ENCODE measurements at places on chromosomes 6 and 20. TPM values are rescaled to one million over a fixed set of nuclear protein-coding genes. Genes with fewer than 3 reads are reported as not detected.

DNA sequence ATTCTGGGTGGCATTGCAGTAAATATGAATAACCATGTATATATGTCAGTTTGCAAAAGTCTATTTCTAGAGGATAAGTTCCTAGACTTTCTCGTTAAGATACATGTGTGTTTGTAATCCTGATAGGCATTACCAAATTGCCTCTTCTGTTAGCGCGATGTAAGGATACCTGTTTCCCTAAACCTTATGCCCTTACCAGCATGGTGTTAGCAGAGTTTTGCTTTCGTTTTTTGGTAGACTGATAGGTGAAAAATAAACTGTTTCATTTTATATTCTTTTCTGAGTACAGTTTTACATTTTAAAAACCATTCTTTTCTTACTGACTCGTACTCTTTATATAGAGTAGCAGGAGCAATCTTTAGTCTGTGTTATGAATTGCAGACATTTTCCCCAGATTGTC, 32.3 kb downstream of the SNX9 start:
- DNase-seq: no peak

GRCh38 chr6:355373-356208, 36.0 kb upstream of the IRF4 start:
- DNase-seq: no peak

DNA sequence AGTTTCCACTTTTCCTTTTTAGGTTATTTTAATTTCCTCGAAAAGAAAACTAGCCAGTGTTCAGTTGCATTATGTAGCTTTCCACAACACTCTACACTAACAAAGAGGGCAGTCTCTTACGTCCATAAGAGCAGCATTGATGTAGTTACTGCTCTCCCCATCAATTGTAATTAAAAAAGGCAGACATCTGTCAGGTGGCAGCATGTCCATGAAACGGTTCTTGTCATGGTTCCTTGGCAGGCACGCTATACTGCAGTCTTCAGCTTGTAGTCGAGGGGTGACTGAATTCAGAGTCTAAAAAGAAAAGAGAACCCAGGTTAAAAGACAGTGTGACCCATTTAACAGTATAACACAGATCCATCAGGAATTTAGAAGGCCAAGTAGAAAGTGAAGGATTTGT, 80.1 kb upstream of the THEMIS start:
- no peak for DNase-seq

- DNase-seq: peak; percentile 96
These were observed 13.7 kb upstream of the FAM83C start for GRCh38 chr20:35305682-35306556.

- no peak for DNase-seq
These were observed 4.6 kb upstream of the CGA start for GRCh38 chr6:87099472-87099871.

DNA sequence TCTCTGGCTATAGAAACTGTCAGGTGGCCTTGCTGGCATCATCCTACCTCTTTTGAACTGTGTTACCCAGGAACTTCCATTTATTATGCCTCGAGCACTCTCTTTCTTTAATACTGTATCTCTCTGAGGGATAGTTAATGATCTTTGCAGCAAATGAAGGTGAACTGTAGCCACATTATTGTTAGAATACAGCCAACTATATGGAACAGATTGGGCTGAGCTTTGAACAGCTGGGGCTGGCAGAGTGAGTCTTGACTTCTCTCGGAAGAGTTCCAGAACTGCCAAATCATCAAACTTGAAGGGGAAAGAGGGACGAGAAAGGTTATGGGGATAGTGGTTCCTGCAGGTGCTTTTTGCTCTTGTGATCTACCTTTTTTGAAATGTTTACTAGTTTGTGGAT, 237.7 kb downstream of the PRL start:
- DNase-seq: no peak

- DNase-seq: no peak
These were observed 412.7 kb downstream of the GRIK2 start for GRCh38 chr6:101806241-101806640.

- no peak for DNase-seq
These were observed 1285.6 kb upstream of the EYS start for GRCh38 chr6:66992660-66993059.

GRCh38 chr20:35563834-35564233, 22.0 kb downstream of the ERGIC3 start:
- DNase-seq: no peak

GRCh38 chr6:15894973-15895725, 232.3 kb upstream of the DTNBP1 start:
- DNase-seq: no peak

GRCh38 chr20:61619751-61620150, 367.7 kb downstream of the CDH4 start:
- no peak for DNase-seq

DNA sequence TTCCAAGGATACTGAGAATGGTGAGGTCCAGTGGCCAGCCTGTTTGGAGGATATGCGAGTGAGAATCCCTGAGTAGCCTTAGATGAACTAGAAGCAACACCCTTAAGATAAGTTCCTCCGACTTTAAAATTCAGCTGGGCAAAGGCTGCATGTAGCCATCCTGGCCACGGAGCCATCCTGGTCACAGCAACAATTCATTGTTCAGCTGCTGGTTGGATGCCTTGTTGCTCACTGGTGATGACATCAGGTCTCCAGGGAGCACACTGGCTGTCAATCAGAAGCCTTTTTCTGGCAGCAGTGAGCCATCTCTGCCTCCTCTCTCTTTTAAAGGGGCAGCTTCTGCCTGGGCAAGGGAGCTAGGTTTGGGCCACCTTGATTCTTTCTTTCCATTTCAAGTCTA, 22.4 kb upstream of the RIMS4 start:
- DNase-seq: no peak

Gene SLC17A2
- total RNA-seq: not detected

Gene PRPH2
- total RNA-seq: 0.21 TPM

Gene RCAN2
- not detected for total RNA-seq

Gene CNR1
- total RNA-seq: not detected

Gene OR2J3
- not detected for total RNA-seq

Gene NTSR1
- total RNA-seq: 2.2 TPM

Measured in pulmonary artery endothelial cell (primary cell).